ENCODE measurements at places on chromosomes 1 and 21.

GRCh38 chr1:3864884-3865283, 7.6 kb downstream of the DFFB start:
- DNase-seq = no peak

DNA sequence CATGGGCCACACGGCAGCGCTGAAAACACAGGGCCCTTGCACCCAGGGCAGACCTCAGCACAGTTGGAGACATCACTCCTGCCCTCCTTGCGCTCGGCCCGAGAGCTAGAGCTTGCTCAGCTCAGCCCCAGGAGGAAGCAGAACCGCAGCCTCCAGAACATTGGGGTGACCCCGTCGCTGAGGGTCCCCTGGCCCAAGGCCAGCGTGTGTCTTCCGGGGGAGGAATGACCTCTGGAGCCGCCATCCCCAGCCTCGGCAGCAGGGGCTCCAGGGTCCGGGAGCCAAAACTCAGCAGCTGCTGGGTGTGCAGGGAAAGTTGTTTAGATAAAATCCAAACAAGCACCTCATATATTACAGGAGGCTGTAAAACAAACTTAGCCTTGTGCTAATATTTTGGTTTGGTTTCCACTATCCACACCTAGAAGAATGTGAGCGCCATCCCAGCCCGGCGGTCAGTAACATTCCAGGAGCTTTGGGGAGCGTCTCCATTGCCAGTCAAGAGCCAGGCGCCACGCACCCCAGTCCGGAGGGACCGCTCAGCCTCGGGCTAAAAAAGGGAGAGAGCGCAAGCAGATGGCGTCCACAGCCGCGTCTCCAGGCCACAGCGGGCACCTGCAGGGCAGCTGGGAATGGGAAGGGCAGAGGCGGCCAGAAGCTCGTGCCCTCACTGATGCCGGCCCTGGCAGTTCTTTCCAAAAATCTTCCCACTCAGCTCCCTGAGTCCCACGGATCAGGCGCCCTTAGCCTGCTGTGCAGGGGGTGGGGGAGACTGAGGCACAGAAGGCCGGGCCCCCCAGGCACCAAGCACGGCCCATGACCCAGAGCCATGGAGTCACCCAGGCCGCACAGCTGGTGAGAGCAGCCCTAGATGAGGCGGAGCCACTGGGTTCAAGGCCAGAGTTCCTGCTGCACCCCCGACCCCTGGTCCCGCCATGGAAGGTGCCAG, 52.0 kb downstream of the SLX9 start:
- peak; percentile 58 for DNase-seq

DNA sequence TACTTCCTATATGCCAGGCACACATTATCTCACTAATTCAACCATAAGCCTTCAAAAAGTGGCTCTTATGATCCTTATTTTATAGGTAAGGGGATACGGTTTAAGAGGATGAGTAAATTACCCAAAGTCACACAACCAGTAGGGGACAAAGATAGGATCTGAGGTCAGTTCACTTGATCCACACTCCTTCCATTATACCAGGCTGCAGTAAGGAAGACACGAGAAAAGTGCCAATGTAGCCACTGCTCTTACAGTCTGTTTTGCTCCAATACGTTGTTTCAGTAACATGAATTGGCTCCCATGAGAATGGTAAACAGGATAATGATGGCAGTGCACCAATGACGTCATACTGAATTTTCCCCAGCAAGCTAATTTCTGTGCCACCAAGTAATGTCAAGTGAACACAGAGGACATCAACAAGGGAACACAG, 15.4 kb upstream of the GUCA2A start:
- no peak for DNase-seq

DNA sequence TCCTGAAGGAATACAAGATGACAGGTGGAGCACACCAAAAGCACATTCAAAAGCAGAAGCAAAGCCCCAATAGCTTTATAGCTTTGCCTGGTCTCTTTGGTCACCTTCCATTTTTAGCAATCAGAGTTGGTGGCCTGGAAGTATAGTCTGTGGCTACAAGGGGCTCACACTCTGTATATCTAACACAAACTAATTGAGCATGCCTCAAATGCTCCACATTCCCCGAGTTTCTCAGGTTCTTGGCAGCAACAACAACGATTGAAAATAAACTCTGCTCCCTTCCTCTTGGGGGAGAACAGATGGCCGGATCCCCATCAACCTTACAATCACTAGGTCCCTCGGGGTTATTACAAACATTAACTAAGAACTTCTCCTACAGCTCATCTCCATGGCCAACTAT, 24.9 kb upstream of the TADA1 start:
- DNase-seq = peak; percentile 16

GRCh38 chr1:8706291-8706690, 111.1 kb downstream of the RERE start:
- DNase-seq = no peak

GRCh38 chr1:55893155-55893554, 678.0 kb upstream of the USP24 start:
- DNase-seq = peak; percentile 61

- peak; percentile 44 for DNase-seq
Measured at GRCh38 chr1:67700692-67701410, 15.8 kb downstream of the GADD45A start.

- no peak for DNase-seq
Measured at GRCh38 chr21:22128671-22129070, 1130.5 kb downstream of the NCAM2 start.
